ENCODE measurements at places on chromosomes 2 and 18. TPM values are rescaled to one million over a fixed set of nuclear protein-coding genes. Genes with fewer than 3 reads are reported as not detected.

The ACOXL gene
- not detected for total RNA-seq

The DTNA gene
- 190 TPM for total RNA-seq

The SATB2 gene
- total RNA-seq, result 0.57 TPM

The CHRNA1 gene
- total RNA-seq, result 1.3 TPM

The AQP12A gene
- not detected for total RNA-seq

The ATOH8 gene
- 15.9 TPM for total RNA-seq

The IL1F10 gene
- not detected for total RNA-seq

The BCL2L11 gene
- total RNA-seq, result 5.3 TPM

The EN1 gene
- total RNA-seq, result not detected

The KCNJ3 gene
- 4.7 TPM for total RNA-seq
